ENCODE measurements at places on chromosomes 4 and X.

GRCh38 chr4:87465739-87466366 is 43.5 kb downstream of the NUDT9 start:
- DNase-seq, result peak; percentile 68

DNA sequence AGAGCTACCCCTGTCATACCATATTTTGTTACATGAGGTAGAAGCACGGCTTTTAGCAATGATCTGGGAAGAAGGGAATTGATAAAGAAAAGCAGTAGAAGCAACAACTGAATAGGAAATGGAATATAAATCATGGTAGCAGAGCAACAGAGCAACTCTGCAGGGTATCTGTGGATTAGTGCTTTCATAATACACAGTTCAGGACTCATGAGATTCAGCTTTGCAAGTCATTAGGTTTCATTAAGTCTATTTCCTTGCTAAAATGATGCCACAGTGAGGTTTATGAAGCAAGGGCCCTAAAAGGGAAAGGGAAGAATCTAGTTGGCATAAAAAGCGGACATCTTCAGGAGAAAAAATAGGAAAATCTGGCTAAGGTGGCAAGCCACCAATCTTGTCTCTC is 45.6 kb upstream of the GRPR start:
- DNase-seq, result no peak

DNA sequence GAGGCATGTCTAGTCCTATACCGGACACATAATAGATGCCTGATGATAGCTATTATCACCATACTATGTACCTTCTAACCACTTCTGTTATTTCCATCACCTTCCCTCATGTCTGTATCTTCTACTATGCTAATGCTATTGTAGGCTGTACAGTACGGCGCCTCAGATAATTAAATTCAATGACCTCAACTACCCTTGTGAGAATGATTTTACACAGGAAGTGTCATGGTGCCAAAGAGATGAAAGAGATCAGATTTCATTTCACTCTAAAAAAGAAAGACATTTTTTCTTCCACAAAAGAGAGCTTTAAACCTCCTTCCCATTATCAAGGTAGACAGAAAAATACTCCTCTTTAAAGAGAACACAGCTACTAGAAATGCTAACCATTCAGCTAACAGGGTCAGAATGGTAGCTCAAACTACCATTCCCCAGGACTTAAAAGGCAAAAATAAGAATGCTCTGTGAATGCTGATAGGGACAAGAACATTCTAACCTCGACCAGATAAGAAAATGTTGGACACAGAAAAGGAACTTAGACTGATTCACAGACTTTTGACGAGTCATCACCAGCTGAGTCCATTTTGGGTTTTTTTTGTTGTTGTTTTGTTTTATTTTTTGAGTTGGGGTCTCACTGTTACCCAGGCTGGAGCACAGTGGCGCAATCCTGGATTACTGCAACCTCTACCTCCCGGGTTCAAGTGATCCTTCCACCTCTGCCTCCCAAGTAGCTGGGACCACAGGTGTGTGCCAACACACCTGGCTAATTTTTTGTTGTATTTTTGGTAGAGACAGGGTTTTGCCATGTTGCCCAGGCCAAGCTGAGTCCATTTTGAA is 99.2 kb upstream of the RAPGEF2 start:
- DNase-seq, result no peak

- DNase-seq, result no peak
These were observed 17.5 kb downstream of the TXK start for GRCh38 chr4:48116582-48116981.

DNA sequence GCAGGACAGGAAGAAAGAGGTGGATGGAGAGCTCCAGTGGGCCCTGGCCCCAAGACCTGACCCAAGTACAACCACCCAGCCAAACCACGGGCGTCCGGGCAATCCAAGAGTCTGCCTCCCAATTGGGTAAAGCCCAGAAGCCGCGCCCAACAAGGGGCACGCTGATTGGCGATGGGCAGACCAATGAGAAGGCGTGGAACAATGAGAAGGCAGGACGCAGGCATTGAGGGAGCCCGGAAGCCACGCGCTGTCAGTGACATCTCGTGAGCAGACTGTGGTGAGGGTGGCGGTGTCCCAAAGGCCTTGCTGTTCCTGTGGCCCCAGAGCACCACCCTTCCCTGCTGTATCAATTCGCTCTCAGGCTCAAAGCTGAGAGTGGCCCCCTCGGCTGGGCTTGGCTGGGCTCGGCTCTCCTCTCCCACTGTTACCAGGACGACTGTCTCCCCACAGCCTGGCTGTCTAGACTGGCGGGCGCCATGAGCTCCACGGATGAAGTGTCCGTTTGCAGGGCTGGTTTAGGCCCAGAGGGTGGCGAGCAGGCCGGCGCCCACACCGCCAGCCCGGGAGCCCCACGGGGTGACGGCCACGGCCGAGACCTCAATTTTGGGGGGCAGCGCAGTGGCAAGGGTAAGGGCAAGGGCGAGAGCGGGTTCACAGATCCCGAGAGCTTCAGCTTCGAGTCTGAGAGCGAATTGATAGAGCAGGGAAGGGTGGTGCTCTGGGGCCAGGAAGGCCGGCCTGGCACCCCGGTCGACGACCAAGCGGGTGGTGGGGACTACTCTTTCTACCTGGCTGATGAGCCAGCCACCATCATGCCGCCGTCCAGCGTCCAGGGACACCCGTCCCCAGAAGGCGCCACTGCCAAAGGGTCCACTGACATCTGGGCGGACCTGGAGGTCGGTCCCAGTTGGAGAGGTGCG is at the start of gene LOC101059915:
TSS of gene LOC101059915 (plus strand) at position 219 of the 920 bp plus-strand sequence.
- no peak for DNase-seq

- DNase-seq, result peak; percentile 57
These were observed 47.9 kb upstream of the RGN start for GRCh38 chrX:47030339-47030738.

DNA sequence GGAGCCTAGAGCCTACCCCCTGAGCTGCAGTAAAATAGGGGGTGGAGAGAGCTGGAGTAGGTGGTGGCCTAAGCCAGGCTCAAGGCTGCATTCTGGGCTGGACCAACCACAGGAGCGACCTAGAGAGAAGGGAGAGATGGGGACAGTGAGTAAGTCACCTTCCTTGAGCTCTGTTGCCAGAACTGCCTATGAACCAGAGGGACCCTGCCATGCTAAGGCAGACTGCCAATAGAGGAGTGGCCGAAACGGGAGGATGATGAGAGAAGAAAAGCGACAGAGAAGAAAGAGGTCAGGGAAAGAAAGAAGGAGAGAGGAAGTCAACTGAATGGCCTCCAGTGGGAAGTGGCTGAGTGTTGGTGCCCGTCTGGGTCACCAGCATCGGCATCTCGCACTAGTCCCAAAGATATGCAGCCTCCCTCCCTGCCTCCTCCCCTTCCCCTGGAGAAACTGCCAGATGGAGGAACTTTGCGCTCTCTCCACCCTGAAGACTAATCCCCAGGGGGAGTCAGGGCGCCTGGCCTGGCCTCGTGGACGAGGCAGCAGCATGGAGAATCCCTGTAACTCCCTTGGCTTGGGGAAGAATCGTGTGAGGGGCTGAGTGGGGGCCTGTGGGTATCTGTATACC is 28.8 kb downstream of the ELF4 start:
- DNase-seq, result peak; percentile 43

DNA sequence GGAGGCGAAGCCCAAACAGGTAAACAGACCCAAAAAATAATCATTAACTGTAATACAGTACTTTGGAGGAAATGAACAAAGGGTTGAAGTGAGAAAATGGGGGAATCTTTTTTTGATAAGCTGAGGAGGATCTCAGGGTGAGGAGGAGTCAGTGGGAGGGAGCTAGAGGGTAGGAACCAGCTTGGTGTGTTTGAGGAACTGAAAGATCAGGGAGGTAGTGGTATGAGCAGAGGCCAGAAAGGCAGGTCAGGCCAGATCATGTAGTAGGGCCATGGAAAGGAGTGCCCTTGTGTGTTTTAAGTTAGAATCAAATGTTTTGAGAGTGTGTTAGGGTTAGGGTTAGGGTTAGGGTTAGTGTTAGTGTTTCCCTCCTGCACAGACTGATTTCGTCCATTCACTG is 48.8 kb downstream of the PPP2R2C start:
- no peak for DNase-seq

- DNase-seq, result no peak
These were observed 46.5 kb downstream of the SNX25 start for GRCh38 chr4:185255868-185256267.

DNA sequence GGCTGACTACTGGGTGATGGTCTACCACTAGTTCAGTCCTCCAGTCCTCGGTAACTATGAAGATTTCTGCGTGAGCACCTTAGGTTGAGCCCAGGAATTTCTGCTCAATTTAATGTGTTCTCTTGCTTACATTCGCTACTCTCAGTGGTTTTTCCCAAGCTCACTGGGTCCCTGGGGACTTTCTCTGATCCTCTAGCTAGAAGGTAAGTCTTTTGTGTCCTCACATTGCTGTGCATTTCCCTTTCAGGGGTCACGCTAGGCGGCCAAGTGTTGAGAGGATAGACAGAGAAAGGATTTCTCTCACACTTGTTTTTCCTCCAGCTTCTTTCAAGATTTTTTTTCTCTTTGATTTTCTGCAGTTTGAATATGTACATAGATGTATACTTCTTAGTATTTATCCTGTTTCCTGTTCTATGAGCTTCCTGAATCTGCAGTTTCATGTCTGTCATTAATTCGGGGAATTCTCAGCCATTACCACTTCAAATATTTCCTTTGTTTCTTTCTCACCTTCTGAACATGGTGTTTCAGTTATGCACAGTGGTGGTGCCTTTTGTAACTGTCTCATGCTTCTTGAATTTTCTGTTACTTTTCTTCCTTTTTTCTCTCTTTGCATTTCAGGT is 17.5 kb downstream of the MAGEA9 start:
- no peak for DNase-seq

DNA sequence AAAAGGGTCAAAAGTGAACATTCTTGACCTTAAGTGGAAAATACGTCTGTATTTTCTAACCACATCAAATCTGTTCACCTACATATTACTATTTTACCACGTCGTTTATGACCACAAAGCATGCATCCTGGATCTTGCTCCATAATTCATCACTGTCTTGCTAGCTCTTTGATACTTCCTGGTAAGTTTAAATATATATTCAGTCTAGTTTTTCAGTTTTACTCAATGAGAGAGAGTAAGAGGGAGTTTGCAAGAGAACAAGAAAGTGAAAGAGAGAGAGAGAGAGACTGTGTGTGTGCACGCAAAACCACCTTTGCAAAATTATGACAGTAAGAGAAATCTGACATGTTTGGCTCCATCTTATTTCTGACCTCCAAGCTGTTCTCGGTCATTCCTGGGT is 173.7 kb upstream of the GALNTL6 start:
- no peak for DNase-seq

GRCh38 chrX:71533516-71533850 is 579 bp downstream of the OGT start:
- no peak for DNase-seq

- no peak for DNase-seq
These were observed 56.9 kb downstream of the GABRB1 start for GRCh38 chr4:47088298-47088697.

DNA sequence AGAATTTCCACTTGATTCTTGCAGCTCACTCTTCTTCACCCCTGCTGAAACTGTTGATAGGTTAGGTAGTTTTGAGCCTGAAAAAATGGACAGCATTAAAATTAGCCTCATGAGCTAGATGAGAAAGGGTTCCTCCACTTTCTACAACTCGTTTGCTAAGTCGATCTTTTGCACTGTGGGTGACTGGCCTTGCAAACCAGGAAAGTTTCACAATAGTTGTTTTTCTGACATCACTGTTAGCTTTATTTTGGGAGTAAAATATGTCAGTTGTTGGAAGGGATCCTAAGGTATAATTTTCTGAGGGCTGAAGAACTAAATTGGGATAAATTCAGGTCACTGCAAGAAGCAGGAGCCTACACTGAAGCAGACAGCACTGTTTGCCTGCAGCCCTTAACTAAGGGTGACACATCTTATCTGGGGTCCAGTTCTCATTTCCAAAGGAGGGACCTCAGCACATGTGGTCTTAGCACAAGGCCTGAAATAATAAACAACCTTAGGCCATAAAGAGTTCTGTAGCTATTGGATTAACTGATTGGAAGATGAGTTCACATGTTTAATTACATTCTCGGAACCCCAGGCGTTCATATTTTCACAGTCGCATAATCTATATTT is 29.1 kb downstream of the ANAPC4 start:
- DNase-seq, result peak; percentile 31

DNA sequence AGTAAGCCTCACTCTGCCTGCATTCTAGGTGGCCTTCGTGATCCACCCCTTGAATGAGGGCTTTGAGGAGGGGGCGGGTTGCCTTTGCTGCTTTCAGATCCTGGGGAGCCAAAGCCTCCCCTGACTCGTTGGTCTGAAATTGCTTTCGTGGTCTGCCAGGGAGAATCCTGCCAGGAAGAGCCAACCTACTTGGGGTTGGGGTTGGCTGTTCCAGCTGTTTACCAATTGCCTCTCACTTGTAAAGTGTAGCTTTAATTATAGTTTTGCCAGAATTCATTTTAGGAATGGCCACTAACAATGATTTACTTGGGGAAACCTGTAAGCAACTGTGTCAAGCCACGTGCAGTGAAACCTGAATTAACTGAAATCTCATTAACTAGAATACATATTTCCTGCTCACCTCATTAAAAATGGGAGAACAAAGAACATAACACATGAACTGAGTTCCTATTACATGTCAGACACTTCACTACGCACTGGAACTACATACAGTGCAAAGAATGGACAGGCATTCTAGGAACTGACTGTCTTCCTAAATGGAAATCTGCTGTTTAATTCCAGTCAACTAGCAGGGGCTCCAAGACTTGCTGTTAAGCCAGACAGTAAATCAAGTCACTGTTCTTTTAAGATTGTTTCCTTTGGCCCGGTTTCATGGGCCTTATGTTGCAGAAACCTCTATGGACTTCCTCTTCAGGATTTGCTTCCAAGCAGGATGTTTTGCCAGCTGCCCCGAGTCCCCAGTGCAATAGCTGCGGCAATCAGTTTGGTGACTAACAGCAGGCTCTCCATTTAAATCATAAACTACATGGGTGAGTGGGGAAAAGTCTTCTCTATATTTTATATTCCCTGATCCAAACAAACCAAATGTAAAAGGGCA is 16.4 kb upstream of the NKRF start:
- peak; percentile 71 for DNase-seq

- no peak for DNase-seq
These were observed 120.5 kb downstream of the MAGEC2 start for GRCh38 chrX:142084611-142085010.

- DNase-seq, result no peak
These were observed 196.8 kb upstream of the FSTL5 start for GRCh38 chr4:162360369-162361149.

GRCh38 chr4:161186012-161186411 is 977.8 kb downstream of the FSTL5 start:
- DNase-seq, result no peak

GRCh38 chr4:78809928-78810835 is 34.0 kb downstream of the BMP2K start:
- no peak for DNase-seq

All from AG10803 (cell line).